ENCODE measurements at places on chromosomes 5 and 9.

- no peak for DNase-seq
These were observed 7.3 kb upstream of the SMIM3 start for GRCh38 chr5:150771034-150771795.

DNA sequence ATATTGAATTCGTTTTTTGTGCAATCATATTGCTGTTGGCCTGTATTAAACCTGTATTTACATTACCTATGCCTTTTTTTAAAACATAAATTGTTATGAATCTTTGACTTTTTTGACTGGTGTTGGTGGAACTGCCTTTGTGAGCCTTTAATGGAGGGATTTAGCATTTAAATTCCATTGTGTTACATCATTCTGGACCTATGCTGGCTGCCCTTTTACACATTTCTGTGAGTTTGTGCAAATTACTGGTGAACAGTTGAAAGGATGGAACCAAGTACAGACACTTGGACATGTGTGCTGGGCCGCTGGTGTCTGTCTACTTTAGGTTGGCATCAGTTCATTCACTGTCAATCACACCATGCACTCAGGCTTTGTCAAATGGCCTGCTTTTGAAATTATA lies 3.4 kb downstream of the SNX18 start:
- no peak for DNase-seq

DNA sequence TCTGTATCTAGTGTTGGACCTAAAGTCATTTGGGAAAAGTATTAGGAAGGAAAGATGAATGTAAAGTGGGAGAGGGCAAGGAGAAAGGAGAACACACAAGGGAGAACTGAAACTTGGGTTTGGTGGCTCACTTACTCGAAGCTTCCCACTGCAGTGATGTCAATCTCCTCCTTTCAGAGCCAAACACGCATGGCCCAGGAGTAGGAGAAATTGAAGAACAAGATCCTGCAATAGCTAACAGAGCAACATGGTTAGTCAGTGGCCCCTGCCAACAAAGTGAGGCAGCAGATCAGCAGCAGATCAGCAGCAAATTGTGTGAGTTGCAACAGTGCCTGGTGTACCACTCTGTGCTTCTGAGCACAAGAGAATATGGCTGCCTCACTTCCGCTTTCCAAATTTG lies 366.4 kb downstream of the PSAT1 start:
- no peak for DNase-seq

- no peak for DNase-seq
These were observed 10.3 kb downstream of the CNOT8 start for GRCh38 chr5:154868702-154869101.
